Effector CD8-positive, alpha-beta T cell (primary cell): ENCODE measurements at places on chromosomes 16 and 17.

DNA sequence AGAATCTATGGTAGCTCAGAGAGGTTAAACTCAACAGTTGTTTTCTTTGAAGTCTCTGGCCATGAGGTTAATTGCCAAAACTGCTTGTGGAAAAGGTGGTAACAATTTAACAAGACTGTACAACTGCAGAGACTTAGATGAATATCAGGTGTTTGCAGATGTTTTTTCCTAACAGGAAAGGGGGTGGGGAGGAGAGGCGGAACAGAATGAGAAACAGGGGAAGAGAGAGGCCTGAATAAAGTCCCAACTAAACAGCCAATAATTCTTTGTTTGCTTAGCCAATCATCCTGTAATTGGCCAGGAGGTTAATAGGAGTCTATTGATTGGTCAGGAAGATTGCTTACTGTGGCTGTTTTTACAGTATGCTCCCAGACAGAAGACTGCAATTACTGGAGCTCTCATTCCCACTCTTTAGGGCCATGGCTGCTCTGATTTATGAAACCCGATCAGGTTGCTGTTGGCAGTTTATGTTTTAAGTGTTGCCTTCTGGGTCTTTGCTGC is 249.7 kb upstream of the TBX2 start:
- no peak for DNase-seq

DNA sequence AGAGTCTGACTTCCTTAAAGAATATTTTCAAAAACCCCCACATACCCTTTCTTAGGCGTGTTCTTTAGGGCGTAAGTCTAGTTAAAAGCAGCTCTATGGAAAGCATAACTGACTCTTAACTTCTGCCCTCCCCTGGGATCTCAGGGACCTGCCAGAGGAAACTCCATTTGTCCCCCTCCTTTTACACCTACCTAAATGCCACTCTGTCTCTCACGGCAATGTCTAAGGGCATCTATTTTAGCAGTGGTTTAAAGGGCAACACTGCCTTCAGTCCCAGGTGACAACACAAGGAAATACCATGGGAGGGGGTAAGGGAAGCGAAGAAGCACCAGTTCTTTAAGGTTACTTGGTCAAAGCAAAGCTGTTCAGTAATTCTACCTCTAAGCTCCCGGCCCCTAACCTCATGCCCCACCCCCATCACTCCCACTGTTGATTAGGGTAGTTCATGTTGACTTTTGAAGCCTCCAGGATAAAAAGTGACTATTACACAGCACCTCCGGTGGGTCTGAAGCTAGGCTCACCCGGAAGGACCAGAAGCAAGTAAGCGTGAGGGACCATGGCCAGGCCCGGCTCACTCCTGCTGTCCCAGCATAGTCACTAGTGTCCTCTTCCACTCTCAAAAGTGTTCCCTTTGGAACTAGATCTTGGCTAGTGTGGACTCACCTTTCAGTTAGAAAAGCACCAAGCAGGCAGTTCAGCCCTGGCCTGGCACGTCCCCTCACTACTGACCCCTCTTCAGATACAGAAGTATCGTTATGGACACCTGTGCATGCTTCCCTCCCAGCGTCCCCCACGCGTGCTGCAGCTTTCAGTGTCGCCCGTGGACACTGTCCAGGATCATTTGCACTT is 47.1 kb downstream of the CYTH1 start:
- no peak for DNase-seq

GRCh38 chr16:48076455-48077012 is 79.3 kb downstream of the ABCC12 start:
- DNase-seq: no peak

GRCh38 chr17:42358434-42358833 is 29.8 kb downstream of the STAT3 start:
- DNase-seq: no peak

DNA sequence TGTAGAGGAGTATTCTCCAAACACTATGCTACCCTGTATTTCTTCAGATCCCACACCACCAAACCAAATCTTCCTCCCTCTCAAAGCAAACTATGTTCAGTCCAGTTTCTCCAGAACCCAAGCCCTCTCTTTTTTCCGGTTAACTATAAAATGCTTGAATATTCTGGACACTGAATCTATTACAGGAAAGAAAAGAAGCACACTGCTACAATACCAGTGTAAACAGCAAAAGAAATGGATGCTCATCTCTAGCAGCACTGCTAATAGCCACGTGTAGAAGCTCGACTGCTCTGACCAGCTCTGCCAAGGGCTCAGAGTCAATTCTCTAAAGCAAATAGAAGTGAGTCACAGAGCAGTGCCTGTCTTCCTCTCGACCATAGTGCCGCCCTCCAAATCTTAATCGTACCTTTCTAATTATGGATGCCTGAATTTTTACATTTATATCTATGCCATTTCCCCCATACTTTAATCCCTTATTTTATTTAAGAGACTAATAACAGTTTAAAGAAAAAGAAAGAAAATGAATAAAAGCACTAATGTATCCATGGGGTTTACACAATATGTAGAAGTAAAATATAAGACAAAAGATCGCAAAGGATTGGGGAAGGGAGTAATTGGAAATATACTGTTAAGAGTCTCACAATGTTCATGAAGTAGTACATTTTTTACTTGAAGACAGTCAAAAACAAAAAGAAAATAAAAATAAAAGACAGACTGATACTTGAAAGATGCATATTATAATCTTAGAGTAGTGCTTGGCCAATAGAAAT is 154.5 kb downstream of the PARN start:
- DNase-seq: no peak

- DNase-seq: no peak
These were observed 25.9 kb upstream of the TNFRSF13B start for GRCh38 chr17:16997514-16998429.

- DNase-seq: no peak
These were observed 868 bp downstream of the MED13 start for GRCh38 chr17:62064029-62064790.
